Astrocyte of the spinal cord (primary cell): ENCODE measurements at places on chromosomes 2 and 18.

- DNase-seq, result no peak
Observed at GRCh38 chr2:102359527-102359926, 3.9 kb downstream of the IL18R1 start.

- no peak for DNase-seq
Observed at GRCh38 chr18:79353267-79353666, 42.5 kb upstream of the NFATC1 start.

DNA sequence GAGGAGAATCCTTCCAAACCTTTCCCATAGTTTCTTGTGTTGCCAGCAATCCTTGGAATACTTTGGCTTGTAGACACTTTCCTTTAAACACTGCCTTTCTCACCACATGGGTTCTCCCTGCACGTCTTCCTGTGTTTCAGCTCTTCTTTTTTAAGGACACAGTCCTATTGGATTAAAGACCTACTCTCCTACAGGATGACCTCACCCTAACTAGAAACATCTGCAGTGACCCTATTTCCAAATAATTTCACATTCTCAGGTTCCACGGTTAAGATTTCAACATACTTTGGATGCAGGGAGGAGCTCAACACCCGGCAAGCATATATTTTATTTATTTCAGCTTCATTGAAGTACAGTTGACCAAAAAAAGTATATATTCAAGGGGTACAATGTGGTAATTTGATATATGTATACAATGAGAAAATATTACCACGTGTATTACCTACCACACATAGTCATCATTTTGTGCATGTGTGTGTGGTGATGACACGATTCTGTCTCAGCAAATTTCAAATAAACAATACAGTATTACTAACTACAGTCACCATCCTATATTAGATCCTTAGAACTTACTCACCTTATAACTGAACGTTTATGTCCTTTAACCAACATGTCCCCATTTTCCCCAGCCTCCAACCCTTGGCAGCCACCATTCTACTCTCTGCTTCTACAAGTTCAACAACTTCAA lies 745.0 kb downstream of the CBLN2 start:
- no peak for DNase-seq

- DNase-seq, result no peak
Observed at GRCh38 chr2:36783246-36783645, 86.7 kb downstream of the VIT start.

GRCh38 chr2:230411570-230412370 lies 4.2 kb upstream of the SP100 start:
- peak; percentile 68 for DNase-seq

DNA sequence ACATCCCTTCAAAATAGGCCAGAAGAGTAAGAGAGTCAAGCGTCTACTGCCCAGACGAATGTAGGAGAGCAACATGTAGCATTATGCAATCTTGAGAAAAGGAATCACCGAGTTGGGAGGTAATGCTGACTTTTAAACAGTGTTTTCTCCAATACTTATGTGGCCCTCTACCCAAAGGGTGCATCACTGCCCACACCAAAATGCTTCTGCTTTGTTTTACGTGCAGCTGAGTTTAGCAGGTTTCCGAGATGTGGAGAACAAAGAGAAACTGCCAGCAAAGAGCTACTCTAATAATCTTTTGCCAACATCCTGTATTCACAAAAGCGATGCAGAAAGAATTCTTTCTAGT lies 63.4 kb upstream of the ZEB2 start:
- DNase-seq, result no peak

DNA sequence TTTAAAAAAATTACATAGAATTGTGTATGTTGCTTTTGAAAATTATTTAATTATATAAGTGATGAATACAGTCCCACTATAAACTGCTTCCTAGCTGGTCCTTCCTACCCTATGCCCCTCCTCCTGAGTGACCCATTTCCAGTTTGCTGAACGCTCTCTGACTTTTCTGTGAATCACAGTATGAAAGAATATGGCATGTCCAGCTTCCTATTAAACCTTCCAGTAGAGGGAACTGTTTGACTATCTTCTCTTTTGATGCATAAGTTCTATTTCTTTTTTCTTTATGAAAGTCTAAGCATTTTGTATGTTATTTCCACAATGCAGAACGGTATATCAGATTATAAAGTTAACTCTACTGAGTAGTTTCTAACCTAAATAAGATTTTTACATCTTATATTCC lies 41.3 kb downstream of the PSMG2 start:
- DNase-seq, result peak; percentile 76

DNA sequence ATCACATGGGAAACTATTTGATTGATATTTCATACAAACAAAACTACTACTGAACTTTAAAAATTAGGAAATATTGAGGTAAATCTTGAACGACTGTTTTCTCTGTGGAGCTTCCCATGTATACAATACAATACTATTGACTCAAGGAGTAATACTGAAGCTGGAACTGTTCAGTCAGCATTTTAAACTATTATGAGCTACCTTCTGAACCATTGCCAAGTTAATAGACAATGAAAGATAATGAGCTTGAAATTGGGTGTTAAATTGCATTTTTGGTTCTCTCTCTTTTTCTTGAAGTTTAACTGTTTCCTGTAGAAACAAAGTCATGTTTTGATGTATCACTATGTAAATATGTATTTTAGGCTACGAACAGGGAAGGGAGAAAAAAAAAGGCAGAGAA lies 569.2 kb downstream of the ZEB2 start:
- no peak for DNase-seq

DNA sequence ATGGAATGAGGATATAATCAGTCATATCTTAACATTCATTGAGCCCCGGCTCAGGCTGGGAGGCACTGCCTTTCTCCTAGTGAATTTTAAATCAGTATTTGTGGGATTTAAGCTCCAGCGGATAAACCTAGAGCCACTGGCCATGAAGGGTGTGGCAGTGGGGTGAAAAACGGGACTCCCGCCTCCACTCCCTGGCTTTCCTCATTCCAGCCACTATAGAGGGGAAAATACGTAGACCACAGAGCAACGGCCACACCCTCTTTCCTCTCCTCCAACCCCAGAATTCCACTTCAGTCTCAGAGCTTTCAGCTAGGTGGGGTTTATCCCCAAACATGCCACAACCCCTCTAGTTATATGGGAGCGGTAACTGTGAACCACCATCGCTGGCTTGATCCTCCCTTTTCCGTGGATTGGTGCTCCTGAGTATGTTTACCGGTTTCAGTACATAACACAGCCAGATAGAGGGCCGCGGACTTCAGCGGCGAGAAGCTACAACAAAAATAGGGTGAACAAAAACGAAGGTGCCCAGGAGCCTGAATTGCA lies 70.6 kb upstream of the ITGB6 start:
- no peak for DNase-seq

- peak; percentile 95 for DNase-seq
Observed at GRCh38 chr2:14516844-14517243, 115.7 kb upstream of the LRATD1 start.

DNA sequence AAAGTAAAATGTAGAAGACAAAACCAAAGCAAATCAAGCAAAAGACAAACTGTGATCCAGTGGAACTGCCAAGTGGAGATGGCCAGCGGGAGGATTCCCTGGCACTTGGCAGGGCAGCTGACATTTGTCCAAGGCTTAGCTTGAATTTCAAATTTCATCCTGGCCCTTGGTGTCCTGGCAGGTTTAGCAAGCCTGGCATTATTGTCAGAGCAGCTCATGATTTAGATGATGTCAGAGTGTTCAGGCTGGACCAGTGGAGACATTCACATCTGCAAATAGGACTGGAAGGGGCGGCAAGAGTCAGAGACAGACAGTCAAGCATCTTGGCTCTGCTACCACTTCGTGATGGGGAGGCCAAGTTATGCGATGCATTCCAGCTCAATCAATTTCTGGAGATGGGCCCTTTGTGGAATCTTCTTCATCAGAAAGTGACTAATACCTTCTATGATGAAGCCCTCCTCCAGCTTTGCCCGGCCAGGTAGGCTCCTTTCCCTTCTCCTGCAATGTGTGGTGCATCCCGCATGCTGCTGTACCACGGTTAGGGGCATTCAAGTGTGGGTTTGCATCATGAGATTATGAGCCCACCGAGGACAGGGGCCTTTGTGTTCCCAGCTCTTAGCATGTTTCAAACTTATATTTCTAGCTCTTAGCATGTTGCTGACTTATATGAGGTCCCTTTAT lies 199.7 kb downstream of the ANKRD30B start:
- DNase-seq, result no peak

GRCh38 chr2:30622452-30622851 lies 175.4 kb downstream of the LCLAT1 start:
- no peak for DNase-seq

DNA sequence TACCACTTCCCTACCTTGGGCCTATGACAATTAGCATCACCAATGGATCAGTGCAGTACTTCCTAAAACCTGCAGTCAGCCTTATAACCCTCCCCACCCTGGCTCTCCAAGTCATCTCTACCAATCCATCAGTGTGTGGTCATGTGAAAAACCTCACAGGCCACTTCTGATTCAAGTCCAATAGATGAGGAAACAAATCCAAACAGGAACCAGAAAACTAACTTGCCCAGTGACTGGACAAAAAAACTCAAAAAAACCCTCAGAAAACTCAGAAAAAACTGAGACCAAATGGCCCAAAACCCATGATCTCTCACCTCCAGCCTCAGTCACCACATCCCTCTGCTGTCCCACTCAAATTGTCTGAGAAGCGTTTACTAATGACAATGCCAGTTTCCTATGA lies 43.3 kb downstream of the TGFA start:
- DNase-seq, result no peak

- DNase-seq, result no peak
Observed at GRCh38 chr18:78123926-78124797, 855.5 kb upstream of the SALL3 start.

- DNase-seq, result no peak
Observed at GRCh38 chr18:32262092-32262491, 72.3 kb downstream of the MEP1B start.

DNA sequence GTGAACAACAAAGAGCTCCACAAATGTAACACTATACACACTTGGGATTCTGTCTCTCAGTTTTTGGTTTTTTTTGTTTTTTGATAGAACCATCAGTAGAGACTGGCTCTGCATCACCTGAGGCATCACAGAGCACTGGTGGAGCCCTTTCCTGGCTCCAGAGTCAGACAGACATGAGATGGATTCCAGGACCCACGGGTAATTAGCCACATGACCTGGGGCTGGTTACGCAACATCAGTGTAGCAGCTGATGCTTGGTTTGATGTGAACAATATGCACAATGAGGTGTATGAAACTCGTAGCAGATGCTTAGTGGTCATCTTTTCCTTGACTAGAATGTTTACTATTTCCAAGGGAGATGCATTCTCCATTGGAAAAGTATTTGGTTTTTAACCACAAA lies 40.7 kb downstream of the CMPK2 start:
- DNase-seq, result peak; percentile 53

DNA sequence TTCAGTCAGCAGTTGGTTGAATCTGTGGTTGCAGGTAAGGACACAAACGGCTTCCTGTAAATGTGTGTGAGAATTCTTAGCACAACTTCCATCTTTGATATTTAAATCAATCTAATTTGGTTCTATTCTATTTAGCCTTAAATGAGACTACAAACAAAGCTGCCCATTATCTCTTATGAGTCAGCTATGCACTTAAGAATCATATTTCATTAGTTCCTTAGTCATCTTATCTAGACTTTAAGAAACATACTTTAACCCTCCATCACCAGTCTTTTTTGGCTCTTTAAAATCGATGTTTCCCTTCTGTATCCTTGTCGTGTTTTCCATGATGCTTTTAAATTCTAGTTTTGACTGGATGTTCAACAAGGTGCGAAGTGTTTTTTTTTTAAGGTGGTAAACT lies 114.4 kb upstream of the TMEM200C start:
- peak; percentile 54 for DNase-seq

- peak; percentile 90 for DNase-seq
Observed at GRCh38 chr2:149375801-149376361, 45.5 kb downstream of the LYPD6 start.

- DNase-seq, result no peak
Observed at GRCh38 chr2:190532581-190532980, 1.9 kb downstream of the NEMP2 start.

DNA sequence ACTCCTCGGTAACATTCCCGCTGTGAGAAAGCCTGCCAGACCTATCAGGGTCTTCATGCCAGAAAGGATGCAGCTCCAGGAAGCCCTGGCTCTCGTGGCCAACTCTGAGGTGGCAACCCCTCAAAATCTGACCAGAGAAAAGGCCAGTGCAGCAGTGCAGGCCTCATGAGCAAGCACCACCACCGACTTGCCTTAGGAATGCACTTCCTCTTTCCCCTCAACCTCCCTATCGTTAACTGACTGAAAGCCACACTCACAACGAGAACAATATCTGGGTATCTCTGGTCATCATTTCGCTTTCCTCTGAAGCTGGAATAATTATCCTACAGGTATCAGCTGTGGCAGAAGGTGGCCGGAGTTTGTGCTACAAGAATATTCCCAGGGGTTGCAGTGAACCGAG lies 101.4 kb upstream of the POU3F3 start:
- no peak for DNase-seq

DNA sequence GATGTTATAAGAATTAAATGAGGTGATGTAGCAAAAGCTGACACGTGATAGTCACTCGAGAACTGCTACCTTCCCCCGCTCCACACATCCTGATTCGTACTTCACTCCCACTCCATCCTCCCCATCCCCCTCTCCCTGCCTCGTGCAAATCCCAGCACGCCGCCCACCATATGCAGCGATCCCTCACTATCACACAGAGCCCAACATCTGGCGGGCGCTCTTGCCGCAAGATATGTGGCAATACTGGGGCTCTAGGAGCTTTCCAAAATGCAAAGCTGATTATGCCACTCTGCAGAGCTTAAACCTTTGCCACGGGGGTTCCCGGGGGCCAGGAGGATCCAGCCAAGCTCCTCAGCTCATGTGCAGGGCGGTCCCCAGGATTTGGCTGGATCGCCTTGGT lies 37.4 kb downstream of the DNMT3A start:
- DNase-seq, result no peak

GRCh38 chr2:61253136-61253535 lies 91.1 kb downstream of the C2orf74 start:
- no peak for DNase-seq

DNA sequence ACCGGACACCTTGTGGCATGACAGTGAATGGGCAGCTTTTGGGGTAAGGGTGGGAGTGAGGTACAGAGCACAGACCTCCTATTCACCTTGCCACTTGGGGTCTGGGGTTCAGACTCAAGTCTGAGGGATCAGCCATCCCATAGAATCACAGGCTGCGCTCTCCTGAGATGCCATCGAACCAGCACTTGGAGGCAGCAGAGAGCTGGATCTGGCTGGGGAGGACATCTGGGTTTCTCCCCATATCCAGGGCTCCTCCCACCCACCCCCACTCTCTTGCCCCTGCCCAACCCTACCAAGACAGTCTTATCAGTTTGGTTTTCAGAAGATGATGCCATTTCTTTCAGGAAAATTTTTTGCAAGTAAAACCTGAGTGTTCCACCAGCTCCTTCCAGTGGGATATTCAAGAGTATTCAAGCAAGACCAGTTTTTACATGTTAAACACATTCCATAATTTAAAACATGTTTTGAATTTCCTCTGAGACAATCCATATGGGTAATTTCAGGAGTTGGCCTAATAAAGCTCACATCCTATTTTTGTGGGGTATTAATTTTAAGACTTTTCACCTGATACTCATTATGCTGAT lies 29.2 kb upstream of the TEX44 start:
- peak; percentile 44 for DNase-seq

GRCh38 chr18:13541621-13542519 lies 184.5 kb downstream of the FAM210A start:
- DNase-seq, result no peak
